Activated T-cell treated with anti-CD3 and anti-CD28 coated beads for 48 hours (primary cell): ENCODE measurements at places on chromosomes 4 and X.

GRCh38 chrX:39397561-39398199 is 596.4 kb downstream of the MID1IP1 start:
- DNase-seq = no peak

- DNase-seq = no peak
These were observed 178.2 kb downstream of the PTTG2 start for GRCh38 chr4:38138363-38138762.

- no peak for DNase-seq
These were observed 9.9 kb downstream of the BEND4 start for GRCh38 chr4:42142591-42142990.

- DNase-seq = no peak
These were observed 620.0 kb downstream of the BCOR start for GRCh38 chrX:39477762-39478120.

DNA sequence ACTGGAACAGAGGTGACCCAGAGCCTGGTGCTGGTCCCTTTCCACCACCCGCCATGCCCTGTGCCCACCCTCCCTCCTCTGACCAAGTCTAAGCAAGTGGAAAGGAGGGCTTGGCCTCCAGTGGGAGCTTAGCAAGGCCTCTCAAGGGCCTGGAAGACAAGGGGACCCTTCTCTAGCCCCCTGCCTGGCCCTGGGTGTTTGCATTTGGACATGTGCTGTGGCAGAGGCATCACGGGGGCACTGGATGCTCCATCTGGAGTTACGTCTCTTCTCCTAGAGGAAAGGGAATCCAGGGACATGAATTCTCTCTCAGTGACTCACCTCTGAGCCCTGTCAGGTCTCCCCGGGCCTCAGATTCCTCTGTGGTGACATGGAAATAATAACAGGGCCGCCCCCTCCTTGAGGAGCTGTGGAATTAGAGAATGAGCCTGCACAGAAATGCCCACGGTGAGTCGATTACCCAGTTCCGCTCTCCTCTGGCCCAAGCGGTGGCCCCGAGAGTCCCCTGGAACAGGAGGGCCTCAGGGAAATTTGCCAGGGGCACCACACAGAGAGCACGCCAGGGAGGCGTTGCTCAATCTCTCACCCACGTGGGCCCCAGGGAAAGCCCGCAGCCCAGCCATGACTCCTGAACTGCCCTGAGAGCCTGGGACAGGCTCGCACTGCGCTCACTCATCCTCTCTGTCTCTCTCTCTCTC is 189.6 kb downstream of the BCOR start:
- DNase-seq = no peak

DNA sequence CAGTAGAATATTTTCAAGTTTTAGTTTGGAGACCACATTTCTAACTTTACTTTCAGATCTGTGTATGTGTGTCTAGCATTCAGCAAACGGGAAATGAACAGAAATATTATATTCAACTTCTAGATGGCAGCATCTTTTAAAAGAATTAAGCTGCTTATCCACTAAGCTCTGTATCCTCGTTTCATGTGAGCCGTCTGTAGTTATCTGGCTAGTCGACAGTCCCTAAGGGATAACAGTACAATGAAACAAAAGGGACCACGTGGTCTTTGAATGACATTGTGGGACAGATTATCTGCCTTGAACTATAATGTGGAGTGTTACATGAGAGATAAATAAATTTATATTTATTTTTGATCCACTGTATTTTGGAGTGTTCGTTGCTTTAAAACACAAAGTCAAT is 35.8 kb upstream of the PRSS12 start:
- DNase-seq = no peak
